ENCODE measurements at places on chromosomes 13 and 19. TPM values are rescaled to one million over a fixed set of nuclear protein-coding genes. Genes with fewer than 3 reads are reported as not detected.
A peak's percentile ranks its signal among the peaks of the same experiment; 100 is the strongest.

DNA sequence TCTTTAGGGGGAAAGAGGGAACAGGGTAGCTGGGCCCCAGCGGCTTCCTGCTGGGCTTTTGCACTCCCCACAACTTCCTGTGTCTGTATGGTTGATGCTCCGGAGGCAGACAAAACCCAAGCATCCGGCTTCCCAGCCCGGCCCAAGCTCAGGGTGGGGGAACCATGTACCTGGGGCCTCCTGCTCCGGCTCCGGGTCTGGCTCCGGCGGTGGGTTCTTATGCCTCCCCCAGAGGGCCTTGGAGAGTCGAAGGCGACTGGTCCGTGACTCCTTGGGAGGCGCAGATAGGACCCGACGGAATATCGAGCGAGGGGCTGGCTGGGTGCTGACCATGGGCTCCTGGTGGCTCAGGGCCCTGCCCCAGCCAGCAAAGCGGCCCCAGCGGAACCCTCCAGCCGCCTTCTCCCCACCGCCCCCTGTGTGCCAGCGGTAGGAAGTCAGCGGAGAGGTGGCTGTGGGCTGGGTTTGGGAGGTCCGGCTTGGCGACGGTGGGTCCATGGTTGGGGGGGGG, 428 bp downstream of the RASAL3 start:
- H3K4me1 ChIP-seq = peaks cover 5% of the 10 kb centered on the region
- no peak overlapping the region for H3K27ac ChIP-seq
- no peaks in the 10 kb centered on the region for H3K36me3 ChIP-seq
- peaks cover 65% of the 10 kb centered on the region for H3K27me3 ChIP-seq

GRCh38 chr19:17863520-17864182, 3.9 kb downstream of the RPL18A start:
- no peaks in the 10 kb centered on the region for H3K27me3 ChIP-seq
- H3K36me3 ChIP-seq = peaks cover 48% of the 10 kb centered on the region
- H3K4me3 ChIP-seq = peak overlapping the region; percentile 24
- H3K27ac ChIP-seq = peak overlapping the region; percentile 86
- DNase-seq = no peak

DNA sequence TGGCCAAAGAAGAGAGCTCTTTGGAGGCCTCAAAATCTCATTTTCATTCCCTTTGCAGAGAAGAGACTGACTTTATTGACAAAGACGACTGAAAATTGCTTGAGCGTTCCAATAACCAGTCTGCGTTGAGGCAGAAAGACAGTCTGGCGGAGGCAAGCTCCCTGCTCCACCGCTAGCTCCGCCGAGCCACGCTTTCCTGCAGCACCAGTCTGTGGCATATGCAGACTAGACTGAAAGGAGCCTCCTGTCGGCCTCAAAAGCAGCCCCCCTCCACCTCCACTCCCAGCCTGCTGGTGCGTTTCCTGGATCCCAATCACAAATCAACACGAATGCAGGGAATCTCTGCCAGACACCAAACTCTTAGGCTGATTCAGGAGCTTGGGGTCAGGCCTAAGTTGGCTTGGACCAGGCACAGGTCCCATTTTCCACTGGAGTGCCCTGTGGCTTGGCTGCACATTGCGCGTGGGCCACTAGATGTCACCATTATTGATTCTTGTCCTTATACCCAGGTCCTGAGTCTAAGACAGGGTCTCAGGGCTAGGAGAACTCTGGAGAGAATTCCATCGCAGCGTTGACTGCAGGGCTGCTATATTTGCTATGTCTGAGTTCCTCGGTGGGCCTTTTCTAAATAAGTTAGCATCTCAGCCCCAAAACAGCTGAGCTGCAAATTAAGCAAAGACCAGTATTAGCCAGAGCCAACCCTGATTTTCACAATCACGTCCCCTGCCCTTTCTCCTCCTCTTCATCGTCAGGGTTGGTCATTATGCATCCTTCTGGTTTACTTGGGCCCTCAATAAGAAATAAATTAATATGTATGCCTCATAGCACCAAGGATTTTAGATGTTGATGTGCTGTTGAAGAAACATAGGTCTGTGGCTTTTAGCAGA, 5.2 kb upstream of the ZNF507 start:
- no peaks in the 10 kb centered on the region for H3K4me1 ChIP-seq
- H3K27me3 ChIP-seq = peaks cover 5% of the 10 kb centered on the region
- peak; percentile 70 for DNase-seq
- no peak overlapping the region for H3K27ac ChIP-seq
- no peak overlapping the region for H3K4me3 ChIP-seq

GRCh38 chr19:45215391-45216191, 29.6 kb downstream of the EXOC3L2 start:
- peak; percentile 54 for DNase-seq
- peak overlapping the region; percentile 75 for H3K4me3 ChIP-seq
- peaks cover 62% of the 10 kb centered on the region for H3K27me3 ChIP-seq
- H3K27ac ChIP-seq = no peak overlapping the region
- H3K4me1 ChIP-seq = peaks cover 23% of the 10 kb centered on the region

GRCh38 chr19:31355665-31356289, 6.5 kb upstream of the TSHZ3 start:
- H3K36me3 ChIP-seq = peaks cover 6% of the 10 kb centered on the region
- H3K27me3 ChIP-seq = peaks cover 57% of the 10 kb centered on the region
- H3K27ac ChIP-seq = peak overlapping the region; percentile 53
- DNase-seq = no peak

- H3K27ac ChIP-seq = no peak overlapping the region
- peaks cover 34% of the 10 kb centered on the region for H3K4me1 ChIP-seq
- peaks cover 22% of the 10 kb centered on the region for H3K36me3 ChIP-seq
- DNase-seq = no peak
- no peak overlapping the region for H3K4me3 ChIP-seq
These were observed 76.7 kb upstream of the GPR183 start for GRCh38 chr13:99383946-99384345.

- no peak for DNase-seq
- no peak overlapping the region for H3K4me3 ChIP-seq
- no peaks in the 10 kb centered on the region for H3K36me3 ChIP-seq
- no peak overlapping the region for H3K27ac ChIP-seq
- H3K27me3 ChIP-seq = no peaks in the 10 kb centered on the region
These were observed 27.4 kb downstream of the CEBPA start for GRCh38 chr19:33274663-33275558.

DNA sequence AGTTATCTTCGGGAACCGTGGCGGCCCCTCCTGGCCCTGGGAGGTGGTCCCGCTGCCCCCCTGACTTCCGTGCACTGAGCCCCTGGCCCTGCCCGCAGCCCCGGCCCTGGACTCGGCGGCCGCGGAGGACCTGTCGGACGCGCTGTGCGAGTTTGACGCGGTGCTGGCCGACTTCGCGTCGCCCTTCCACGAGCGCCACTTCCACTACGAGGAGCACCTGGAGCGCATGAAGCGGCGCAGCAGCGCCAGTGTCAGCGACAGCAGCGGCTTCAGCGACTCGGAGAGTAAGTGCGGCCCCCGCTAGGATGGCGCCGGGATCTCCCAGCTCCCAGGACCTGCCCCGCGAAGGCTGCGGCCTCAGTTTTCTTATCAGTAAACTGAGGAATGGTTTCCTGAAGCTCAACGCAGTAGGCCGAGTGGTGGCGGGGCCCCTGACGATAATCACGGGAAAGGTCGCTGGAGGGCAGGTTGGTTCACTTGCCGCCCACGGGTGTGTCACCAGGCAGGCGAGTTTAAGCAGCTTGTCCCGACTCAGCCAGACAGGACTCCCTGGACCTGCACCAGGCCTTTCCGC, 924 bp downstream of the RGCC start:
- peaks cover 74% of the 10 kb centered on the region for H3K27me3 ChIP-seq
- H3K36me3 ChIP-seq = no peaks in the 10 kb centered on the region
- H3K4me3 ChIP-seq = peak overlapping the region; percentile 62
- peak; percentile 32 for DNase-seq
- H3K4me1 ChIP-seq = 0 out of 2 replicates have a peak, but pooled peaks cover 2% of the 10 kb centered on the region
- no peak overlapping the region for H3K27ac ChIP-seq

GRCh38 chr13:62093984-62094780, 678.5 kb upstream of the PCDH20 start:
- no peaks in the 10 kb centered on the region for H3K27me3 ChIP-seq
- no peak for DNase-seq
- H3K27ac ChIP-seq = no peak overlapping the region
- no peaks in the 10 kb centered on the region for H3K36me3 ChIP-seq
- no peaks in the 10 kb centered on the region for H3K4me1 ChIP-seq
- no peak overlapping the region for H3K4me3 ChIP-seq

DNA sequence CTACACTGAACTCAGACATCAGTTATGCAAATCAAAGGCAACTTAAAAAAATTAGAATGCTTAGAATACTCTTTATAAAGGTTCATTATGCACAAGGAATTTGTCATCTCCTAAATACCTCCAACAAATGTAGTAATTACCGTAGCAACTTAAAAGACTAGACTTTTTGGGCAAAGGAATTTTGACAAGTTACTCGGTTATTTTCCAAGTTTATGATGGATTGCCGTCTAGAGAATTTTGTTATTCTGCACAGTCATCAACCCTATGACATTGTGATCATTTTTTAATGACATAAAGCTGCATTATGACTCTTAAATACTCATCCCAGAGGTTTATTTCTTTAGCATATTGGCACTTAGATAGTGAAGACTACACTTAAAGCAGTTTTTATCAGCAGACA, 71.9 kb downstream of the TRPC4 start:
- no peaks in the 10 kb centered on the region for H3K27me3 ChIP-seq
- H3K27ac ChIP-seq = no peak overlapping the region
- no peak overlapping the region for H3K4me3 ChIP-seq

The SLC25A41 gene
- 0.35 TPM for total RNA-seq

The ZNF345 gene
- total RNA-seq = 6.4 TPM

The SLC27A1 gene
- 12.1 TPM for total RNA-seq

The ZNF549 gene
- total RNA-seq = 9.2 TPM

Data from WTC11 (cell line).